ENCODE measurements at places on chromosomes 16 and 17. TPM values are rescaled to one million over a fixed set of nuclear protein-coding genes. Genes with fewer than 3 reads are reported as not detected.
A peak's percentile ranks its signal among the peaks of the same experiment; 100 is the strongest.

The ARL5C gene
- total RNA-seq: not detected

The PIK3R5 gene
- 32.6 TPM for total RNA-seq

The RND2 gene
- total RNA-seq: 0.07 TPM

The KRT34 gene
- total RNA-seq: not detected

The HAP1 gene
- 0.05 TPM for total RNA-seq

The KRTAP4-11 gene
- not detected for total RNA-seq

DNA sequence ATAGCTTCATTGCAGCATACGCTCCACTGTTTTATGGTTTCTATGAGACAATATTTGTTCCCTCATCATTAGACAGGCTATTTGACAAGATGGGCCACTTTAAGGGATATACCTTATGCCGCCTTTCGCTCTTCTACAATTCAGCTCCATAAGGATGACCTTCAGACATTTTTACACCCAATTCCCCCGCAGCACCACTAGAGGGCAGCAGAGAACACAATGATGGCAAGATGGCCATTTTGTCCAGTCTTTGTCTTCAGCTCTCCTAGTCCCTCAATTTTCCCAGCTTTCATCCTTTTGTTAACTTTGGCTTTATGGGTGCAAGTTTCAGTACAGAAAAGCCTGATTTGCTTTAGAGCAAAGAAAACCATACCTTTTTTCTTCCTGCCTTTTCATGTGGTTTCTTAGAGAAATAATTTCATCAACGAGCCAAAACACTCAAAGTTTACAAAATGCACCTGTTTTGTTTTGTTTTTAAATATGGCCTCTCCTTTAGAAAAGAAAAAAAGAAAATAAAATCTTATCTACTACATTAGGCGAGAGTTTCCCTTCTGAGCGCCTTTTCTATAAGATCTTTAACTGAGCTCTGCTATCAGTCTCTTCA lies 355.3 kb downstream of the TOX3 start:
- H3K4me3 ChIP-seq: no peak overlapping the region
- no peaks in the 10 kb centered on the region for H3K36me3 ChIP-seq
- H3K4me1 ChIP-seq: no peaks in the 10 kb centered on the region
- DNase-seq: peak; percentile 82
- no peak overlapping the region for H3K27ac ChIP-seq

- no peak for DNase-seq
- peaks cover 11% of the 10 kb centered on the region for H3K36me3 ChIP-seq
- H3K27me3 ChIP-seq: no peaks in the 10 kb centered on the region
- H3K4me1 ChIP-seq: peaks cover 9% of the 10 kb centered on the region
- no peak within 1 kb of the TSS for H3K27ac ChIP-seq
Measured at GRCh38 chr17:82839617-82840292, at the start of gene ZNF750. TSS of gene ZNF750 (minus strand) at chr17:82840022. CDS start at chr17:82832454, 7,568 bp downstream.

GRCh38 chr17:79671085-79671694 lies 59.6 kb upstream of the ENPP7 start:
- DNase-seq: no peak
- no peaks in the 10 kb centered on the region for H3K4me1 ChIP-seq
- peaks cover 1% of the 10 kb centered on the region for H3K36me3 ChIP-seq
- no peaks in the 10 kb centered on the region for H3K27me3 ChIP-seq
- no peak overlapping the region for H3K4me3 ChIP-seq

GRCh38 chr17:81040791-81041337 lies 5.9 kb downstream of the BAIAP2 start:
- H3K27ac ChIP-seq: no peak overlapping the region
- DNase-seq: no peak
- peaks cover 2% of the 10 kb centered on the region for H3K4me1 ChIP-seq
- H3K36me3 ChIP-seq: no peaks in the 10 kb centered on the region
- no peak overlapping the region for H3K4me3 ChIP-seq

- no peak overlapping the region for H3K27ac ChIP-seq
- no peaks in the 10 kb centered on the region for H3K36me3 ChIP-seq
- DNase-seq: no peak
- no peaks in the 10 kb centered on the region for H3K4me1 ChIP-seq
- H3K27me3 ChIP-seq: peaks cover 8% of the 10 kb centered on the region
Measured at GRCh38 chr16:48481772-48482171, 96.6 kb upstream of the SIAH1 start.

GRCh38 chr17:80908776-80909175 lies 82.9 kb upstream of the CHMP6 start:
- no peak overlapping the region for H3K4me3 ChIP-seq
- peaks cover 52% of the 10 kb centered on the region for H3K36me3 ChIP-seq
- H3K27me3 ChIP-seq: no peaks in the 10 kb centered on the region
- DNase-seq: no peak

GRCh38 chr16:49158029-49158642 lies 123.5 kb downstream of the CBLN1 start:
- no peak overlapping the region for H3K27ac ChIP-seq
- no peaks in the 10 kb centered on the region for H3K27me3 ChIP-seq
- no peak overlapping the region for H3K4me3 ChIP-seq

DNA sequence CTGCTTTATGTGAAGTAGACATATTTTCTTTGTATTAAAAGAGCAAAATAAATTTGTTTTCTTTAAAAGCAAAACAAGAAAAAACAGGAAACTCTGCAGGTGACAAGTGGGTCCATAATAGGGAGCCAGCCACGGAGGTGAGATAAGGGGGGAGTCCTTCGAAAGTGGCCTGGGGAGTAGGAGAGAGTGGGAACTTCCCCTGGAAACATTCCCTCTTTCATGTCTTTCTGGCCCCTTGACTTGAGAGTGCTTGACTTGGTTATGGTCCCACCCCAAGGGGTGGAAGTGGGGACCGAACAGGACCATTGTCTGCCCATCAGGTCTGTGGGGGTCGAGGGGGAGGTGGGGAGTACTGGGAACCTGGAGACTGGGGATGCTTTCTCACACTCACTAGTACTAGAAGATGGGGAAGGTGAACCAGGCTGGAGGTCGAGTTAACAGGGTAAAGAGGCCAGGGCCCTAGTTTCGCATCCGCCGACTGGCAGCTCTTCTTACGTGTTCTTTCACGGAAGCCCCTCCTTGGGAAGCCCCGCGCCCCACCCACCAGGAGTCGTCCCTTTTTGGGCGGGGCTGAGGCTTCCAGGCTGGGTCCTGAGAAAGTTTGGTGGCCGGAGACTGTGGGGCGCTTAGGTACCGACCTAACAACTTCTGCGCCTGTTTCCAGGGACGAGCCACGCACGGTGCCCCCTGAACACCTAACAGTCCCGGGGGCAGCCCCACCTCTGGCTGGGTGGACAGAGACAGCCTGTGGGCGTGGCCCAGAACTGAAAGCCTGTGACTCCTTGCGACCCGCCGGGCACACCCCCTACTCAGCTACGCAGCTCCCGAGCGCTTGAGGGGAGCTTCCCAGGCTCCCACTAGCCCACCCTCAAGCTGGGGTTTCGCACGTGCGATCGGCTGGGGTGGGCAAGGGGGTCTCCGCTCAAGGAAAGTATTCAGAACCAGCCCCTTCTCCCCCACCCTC lies 790 bp downstream of the TRADD start:
- peak overlapping the region; percentile 97 for H3K27ac ChIP-seq
- no peaks in the 10 kb centered on the region for H3K27me3 ChIP-seq
- peak overlapping the region; percentile 92 for H3K4me3 ChIP-seq
- peaks cover 34% of the 10 kb centered on the region for H3K36me3 ChIP-seq
- peaks cover 51% of the 10 kb centered on the region for H3K4me1 ChIP-seq

GRCh38 chr16:54690710-54691109 lies 240.0 kb upstream of the IRX5 start:
- DNase-seq: no peak
- no peaks in the 10 kb centered on the region for H3K4me1 ChIP-seq
- H3K36me3 ChIP-seq: no peaks in the 10 kb centered on the region
- H3K27me3 ChIP-seq: no peaks in the 10 kb centered on the region
- H3K4me3 ChIP-seq: no peak overlapping the region

GRCh38 chr17:66313995-66314659 lies 11.7 kb downstream of the PRKCA start:
- DNase-seq: peak; percentile 60
- peak overlapping the region; percentile 93 for H3K27ac ChIP-seq
- H3K4me3 ChIP-seq: peak overlapping the region; percentile 61
- no peaks in the 10 kb centered on the region for H3K27me3 ChIP-seq
- peaks cover 68% of the 10 kb centered on the region for H3K4me1 ChIP-seq

DNA sequence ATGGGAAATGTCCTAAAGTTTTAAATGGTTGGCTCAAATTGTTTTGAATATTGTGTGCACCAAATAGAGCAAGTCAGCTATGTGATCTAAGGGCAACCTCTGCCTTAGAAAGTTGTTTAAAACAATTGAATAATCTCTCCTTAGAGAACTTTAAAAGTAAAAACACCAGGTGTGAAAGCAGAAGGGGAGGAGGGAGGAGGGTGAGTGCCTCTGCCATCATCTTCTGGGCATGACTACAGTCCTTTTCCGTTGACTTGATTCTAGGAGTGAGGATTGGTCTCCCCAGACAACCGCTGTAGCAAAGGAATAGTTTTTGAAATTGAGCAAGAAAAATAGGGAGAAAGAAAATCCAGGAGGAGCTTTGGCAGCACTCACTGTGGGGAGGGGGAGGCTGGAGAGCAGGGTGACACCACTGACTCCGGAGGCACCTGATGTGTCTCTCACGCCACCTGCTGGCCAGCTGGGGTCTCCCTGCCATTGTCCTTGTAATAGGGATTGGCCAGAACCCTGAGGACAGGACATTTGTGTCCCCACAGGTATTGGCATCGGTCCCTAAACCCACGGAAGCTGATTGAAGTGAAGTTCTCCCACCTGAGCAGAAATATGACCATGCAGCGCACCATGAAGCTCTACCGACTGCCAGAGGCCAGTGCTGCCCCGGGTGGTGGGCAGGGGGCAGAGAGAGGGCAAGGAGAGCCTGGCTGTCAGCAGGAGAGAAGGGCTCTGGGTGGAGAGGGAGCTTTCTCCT lies 33.3 kb downstream of the PLCD3 start:
- DNase-seq: peak; percentile 93
- no peak overlapping the region for H3K27ac ChIP-seq
- no peak overlapping the region for H3K4me3 ChIP-seq

GRCh38 chr16:1481906-1482835 lies 6.6 kb downstream of the PTX4 start:
- no peaks in the 10 kb centered on the region for H3K36me3 ChIP-seq
- peaks cover 3% of the 10 kb centered on the region for H3K27me3 ChIP-seq
- no peak for DNase-seq
- H3K4me3 ChIP-seq: no peak overlapping the region
- no peak overlapping the region for H3K27ac ChIP-seq

GRCh38 chr17:40068584-40068916 lies 5.8 kb downstream of the THRA start:
- peak overlapping the region; percentile 85 for H3K4me3 ChIP-seq
- H3K27me3 ChIP-seq: peaks cover 19% of the 10 kb centered on the region
- H3K27ac ChIP-seq: peak overlapping the region; percentile 89
- no peaks in the 10 kb centered on the region for H3K36me3 ChIP-seq
- peaks cover 36% of the 10 kb centered on the region for H3K4me1 ChIP-seq
- no peak for DNase-seq

DNA sequence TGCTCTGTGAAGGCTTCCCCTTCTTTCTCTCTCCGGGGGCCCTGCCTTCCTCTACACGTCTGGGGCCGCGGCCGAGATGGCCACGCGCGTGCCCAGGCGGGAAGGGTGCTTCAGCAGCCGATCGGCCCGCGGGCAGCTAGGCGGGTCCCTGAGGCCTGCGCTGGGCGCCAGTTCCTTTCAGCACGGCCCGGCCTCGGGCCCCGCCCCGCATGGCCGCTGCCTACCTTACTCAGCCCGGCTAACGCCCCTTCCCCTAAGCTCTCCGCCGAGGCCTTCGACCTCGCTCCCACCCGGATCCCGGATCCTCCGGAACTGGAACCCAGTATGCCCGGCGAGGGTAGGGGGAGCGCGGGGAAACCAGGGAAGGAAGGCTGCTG lies 335 bp downstream of the TMEM11 start:
- H3K27ac ChIP-seq: peak overlapping the region; percentile 95
- H3K27me3 ChIP-seq: no peaks in the 10 kb centered on the region
- H3K36me3 ChIP-seq: peaks cover 22% of the 10 kb centered on the region
- H3K4me3 ChIP-seq: peak overlapping the region; percentile 90
- no peak for DNase-seq

- no peak overlapping the region for H3K27ac ChIP-seq
- DNase-seq: no peak
- no peak overlapping the region for H3K4me3 ChIP-seq
- no peaks in the 10 kb centered on the region for H3K36me3 ChIP-seq
- H3K4me1 ChIP-seq: no peaks in the 10 kb centered on the region
- H3K27me3 ChIP-seq: peaks cover 12% of the 10 kb centered on the region
Measured at GRCh38 chr17:45925311-45925710, 31.0 kb downstream of the MAPT start.

GRCh38 chr17:41758601-41759000 lies 24.2 kb upstream of the HAP1 start:
- DNase-seq: no peak
- H3K4me1 ChIP-seq: no peaks in the 10 kb centered on the region
- H3K27me3 ChIP-seq: no peaks in the 10 kb centered on the region
- no peaks in the 10 kb centered on the region for H3K36me3 ChIP-seq
- no peak overlapping the region for H3K4me3 ChIP-seq

DNA sequence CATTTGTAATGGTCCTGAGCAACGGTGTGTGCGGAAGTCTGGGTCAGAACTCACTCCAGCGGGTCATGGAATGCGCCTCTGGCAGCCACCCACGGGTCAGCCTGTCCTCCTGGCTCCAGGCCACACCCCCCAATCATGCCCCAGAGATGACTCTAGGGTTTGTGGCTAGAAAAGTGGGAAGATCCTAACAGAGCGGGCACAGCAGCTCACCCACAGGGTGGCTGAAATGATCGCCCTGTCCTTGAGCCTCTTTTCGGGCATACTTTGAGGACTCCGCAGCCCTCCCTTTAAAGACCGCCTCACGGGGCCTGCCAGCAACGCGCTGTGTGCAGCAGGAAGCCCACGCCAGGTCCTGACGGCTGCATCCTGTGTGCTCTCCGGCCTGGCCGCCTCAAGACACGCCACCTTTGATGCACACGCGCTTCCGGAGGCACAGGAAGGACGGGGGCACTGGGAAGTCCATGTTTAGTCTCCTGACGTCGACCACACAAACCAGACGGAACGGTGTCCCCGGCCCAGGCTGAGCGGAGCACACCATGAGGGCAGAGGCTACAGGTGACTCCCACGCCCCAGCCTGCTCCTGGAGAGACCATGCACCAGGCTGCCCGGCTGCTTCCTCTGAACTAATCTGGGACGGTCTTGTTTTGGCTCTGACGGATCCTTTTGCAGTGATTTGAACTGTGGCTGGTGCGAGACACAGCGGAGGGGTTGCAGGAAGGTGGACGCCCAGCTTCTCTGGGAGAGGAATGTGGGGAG lies 92.9 kb downstream of the TBC1D16 start:
- H3K27ac ChIP-seq: peak overlapping the region; percentile 22
- peaks cover 3% of the 10 kb centered on the region for H3K27me3 ChIP-seq
- peaks cover 7% of the 10 kb centered on the region for H3K4me1 ChIP-seq
- H3K36me3 ChIP-seq: no peaks in the 10 kb centered on the region
- peak; percentile 75 for DNase-seq
- H3K4me3 ChIP-seq: peak overlapping the region; percentile 2

GRCh38 chr17:44543213-44543904 lies 13.9 kb upstream of the FZD2 start:
- H3K4me1 ChIP-seq: peaks cover 5% of the 10 kb centered on the region
- H3K36me3 ChIP-seq: no peaks in the 10 kb centered on the region
- DNase-seq: no peak
- H3K27ac ChIP-seq: no peak overlapping the region
- peaks cover 22% of the 10 kb centered on the region for H3K27me3 ChIP-seq
- no peak overlapping the region for H3K4me3 ChIP-seq

Data from activated CD4-positive, alpha-beta T cell treated with anti-CD3 and anti-CD28 coated beads, Interleukin-2, amount 10 ng/mL, durations not matched to agents 24 days and 14 days (primary cell).